ENCODE measurements at places on chromosomes 3 and 15.

DNA sequence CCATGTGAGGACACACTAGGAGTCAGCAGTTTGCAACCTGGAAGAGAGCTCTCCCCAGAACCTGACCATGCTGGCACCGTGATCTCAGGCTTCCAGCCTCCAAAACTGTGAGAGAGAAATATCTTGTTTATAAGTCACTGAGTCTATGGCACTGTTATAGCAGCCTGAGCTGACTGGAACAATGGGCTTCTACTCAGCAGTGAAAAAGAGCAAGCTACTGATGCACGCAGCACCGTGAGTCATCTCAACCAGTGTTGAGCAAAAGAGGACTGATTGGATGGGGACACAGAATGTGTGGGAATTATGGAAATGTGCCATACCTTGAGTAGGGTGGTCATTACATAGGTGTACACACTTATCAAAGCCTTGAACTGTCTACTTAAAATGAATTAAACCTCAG, 230.4 kb downstream of the PLCL2 start:
- no peak for DNase-seq

GRCh38 chr3:66483409-66483906, 17.4 kb downstream of the LRIG1 start:
- DNase-seq: no peak

- DNase-seq: no peak
These were observed 70.0 kb upstream of the KLF13 start for GRCh38 chr15:31256378-31257265.

- DNase-seq: no peak
These were observed 34.3 kb downstream of the PLD1 start for GRCh38 chr3:171775943-171776342.

DNA sequence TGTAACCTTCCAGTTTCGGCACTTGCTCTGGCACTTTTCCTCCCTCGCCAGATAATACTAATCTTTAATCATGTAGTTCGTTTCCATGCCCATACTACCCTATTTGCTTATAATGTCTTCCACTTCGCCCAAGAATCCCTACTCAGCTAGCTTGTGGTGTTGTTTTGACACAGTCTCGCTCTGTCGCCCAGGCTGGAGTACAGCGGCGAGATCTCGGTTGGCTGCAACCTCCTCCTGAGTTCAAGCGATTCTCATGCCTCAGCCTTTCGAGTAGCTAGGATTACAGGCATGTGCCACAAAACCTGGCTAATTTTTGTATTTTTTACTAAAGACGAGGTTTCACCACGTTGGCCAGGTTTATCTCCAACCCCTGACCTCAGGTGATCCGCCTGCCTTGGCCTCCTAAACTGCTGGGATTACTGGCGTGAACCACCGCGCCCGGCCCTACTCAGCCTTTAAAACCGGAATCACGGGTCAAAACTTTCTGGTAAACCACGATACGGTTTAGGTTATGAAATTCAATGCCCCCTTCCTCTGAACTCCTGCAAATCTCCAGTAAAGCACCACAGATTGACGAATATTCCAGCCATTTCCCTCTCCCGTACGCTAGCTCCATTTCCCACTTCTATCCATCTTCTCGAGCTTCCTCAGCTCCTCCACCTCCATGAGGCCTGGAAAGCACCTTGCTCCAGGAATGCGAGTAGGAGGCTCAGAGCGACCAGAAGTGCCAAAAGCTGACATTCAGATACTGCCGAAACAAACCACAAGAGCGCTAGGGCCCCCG, 878 bp upstream of the RAD51 start:
- DNase-seq: no peak

GRCh38 chr3:144028798-144029411, 57.3 kb downstream of the DIPK2A start:
- no peak for DNase-seq
